ENCODE measurements at places on chromosomes 13 and 19.

DNA sequence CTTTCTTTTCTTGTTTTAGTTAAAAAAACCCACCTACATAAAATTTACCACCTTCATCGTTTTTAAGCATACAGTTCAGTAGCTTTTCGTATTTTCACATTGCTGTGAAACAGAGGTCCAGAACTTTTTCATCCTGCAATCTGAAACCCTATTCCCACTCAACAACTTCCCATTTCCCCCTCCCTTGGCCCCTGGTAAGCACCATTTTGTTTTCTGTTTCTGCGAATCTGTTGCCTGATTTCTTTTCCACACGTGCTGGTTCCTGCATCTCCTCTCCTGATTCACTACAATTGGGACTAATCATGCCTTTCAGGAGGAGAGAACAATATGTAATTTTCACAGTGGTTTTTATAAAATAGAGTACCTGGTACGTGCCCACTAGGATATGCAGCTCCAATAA lies 149.2 kb upstream of the RNF113B start:
- no peak for DNase-seq

- DNase-seq, result no peak
Measured at GRCh38 chr19:31639306-31639705, 290.1 kb upstream of the TSHZ3 start.

- DNase-seq, result no peak
Measured at GRCh38 chr13:40547591-40548315, 118.7 kb downstream of the FOXO1 start.

DNA sequence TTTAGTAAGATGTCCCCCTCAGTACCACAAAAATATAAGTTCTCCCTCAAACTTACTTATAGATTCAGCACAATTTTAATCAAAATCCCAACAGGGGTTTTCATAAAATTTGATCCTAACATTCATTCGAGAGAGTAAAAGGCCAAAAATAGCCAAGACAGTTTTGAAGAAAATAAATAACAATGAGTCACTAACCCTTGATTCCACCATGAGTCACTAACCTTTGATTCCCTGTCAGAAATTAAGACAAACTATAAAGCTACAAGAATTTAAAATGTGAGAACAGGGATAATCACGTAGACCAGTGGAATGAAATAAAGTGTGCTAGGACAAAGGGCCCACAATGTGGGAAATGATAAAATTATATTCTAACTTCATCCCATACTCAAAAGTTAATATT lies 320.3 kb downstream of the SUCLA2 start:
- DNase-seq, result no peak

DNA sequence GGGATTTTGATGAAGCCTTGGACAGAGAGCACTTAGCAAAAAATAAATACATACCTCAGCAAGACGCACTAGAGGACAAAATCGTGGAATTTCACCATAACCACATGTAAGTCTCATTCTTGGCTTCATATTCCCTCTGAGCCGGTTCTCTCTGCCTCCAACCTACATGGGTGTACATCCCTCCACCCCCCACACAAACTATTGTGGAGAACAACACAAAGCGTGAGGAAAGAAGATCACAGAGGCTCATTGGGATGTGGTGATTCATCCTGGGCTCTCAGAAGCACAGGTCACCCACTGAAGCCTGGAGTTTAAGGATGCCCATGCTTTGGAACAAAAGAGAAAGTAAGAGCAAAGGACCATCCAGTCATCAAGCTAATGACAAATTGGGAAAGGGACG lies 192.2 kb downstream of the STK24 start:
- no peak for DNase-seq

GRCh38 chr19:45352471-45352870 lies 11.9 kb downstream of the KLC3 start:
- no peak for DNase-seq

- DNase-seq, result no peak
Measured at GRCh38 chr19:16372065-16372915, 47.7 kb downstream of the KLF2 start.

GRCh38 chr19:29978080-29978479 lies 36.0 kb downstream of the URI1 start:
- no peak for DNase-seq

DNA sequence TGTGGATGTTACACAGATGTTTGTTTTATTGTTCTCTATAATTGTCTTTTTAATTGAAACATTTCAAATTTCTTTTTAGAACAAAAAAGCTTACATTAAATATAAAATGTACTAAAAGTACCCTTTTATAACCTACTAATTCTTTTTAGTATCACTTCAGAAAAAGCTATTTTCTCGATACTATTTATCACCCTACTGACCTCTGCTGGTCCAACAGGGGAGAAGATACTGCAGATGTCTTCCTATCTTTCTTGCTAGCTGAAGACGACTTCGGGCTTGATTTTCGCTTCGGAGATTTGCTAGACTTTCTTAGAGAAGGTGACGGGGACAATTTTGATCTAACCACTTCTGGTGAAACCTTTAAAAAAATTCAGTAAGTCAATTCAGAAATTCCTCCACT lies 42.4 kb downstream of the ZC3H13 start:
- peak; percentile 71 for DNase-seq

DNA sequence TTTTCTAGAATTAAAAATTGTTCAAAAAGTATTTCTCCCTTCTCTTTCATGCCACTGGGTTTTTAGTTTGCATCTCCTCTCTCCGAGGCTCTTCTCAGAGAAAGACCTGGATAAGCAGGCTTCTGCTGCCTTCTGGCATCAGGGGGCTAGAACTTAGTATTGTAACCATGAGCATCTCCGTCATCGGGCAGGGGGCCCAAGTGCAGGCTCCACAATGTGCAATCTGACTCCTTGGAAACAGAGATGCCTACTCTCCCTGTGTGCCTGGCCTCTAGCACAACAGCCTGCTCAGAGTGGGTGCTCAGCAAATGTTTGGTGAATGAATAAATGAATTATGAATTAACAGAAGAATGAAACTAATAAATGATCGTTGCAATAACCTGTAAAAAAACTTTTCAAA lies 45.6 kb upstream of the MTIF3 start:
- no peak for DNase-seq

DNA sequence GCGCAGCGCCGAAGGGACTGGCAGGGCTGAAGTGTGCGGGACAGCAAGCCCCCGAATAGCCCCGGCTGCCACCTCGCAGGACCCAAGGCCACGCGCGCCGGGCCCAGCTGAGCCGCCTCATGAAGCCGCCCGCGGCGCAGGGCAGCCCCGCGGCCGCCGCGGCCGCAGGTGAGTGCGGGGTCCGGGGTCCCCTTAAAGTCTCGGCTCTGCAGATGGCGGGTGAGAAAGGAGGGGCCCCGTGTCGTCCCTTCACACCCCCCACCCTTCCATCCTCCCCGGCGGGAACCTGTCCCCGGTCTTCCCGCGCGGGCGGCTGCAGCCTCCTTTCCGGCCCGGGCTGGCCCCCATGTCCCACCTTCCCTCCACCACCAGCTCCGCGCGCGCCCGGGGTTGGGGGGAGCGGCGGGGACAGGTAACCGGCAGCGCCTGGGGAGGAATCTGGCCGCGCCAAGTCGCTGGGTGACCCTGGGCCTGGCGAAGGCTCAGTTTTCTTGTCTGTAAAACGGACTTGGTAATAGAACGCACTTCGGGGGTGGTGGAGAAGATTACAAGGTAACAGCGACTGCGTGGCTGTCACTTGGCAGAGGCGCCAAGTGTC lies 338 bp downstream of the RGCC start:
- no peak for DNase-seq

DNA sequence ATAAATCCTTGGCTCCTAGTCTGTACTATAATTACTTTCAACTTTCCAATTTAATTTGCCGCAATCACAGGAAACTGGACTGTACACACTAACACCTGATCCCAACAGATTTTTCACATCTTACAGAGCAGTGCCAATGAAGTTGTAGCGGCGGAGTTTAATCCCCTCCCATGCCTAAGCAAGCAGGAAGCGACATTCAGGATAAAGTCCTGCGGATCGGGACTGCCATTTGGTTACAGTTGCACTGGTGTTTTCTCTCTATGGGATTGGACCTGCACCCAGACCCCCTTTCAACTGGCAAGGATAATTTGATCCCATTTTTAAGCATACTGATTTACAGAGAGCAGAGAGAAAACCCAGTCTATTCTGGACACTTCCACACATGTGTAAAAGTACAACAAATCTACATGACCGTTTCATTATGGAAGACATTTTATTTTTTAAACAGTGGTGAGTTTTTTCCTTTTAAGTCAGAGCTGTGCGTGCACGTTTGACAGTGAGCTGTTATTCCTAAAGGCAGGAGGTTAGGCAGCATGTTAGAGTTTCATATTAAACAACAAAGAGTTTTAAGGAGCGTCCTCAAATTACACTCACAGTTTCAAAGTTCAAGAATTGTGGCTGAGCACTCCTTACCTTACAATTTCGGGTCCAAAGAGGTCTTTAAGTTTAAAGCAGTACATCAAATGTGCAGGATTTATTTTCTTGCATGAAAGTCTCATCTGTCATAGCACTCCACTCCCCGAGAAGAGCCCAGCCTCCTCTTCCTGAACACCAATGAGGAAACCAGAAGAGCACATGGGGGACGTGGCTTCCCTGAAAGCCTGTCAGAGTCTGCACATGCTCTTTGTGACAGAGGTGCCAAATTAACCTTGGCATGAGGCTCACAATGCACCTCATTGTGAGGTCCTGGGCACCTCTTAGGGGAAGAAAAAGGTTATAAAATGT lies 141.6 kb upstream of the RFC3 start:
- peak; percentile 63 for DNase-seq

- DNase-seq, result no peak
Measured at GRCh38 chr13:88526853-88527215, 855.7 kb downstream of the SLITRK5 start.

GRCh38 chr19:33005440-33005839 lies 33.4 kb downstream of the FAAP24 start:
- no peak for DNase-seq

GRCh38 chr19:4866595-4867424 lies 657 bp downstream of the PLIN3 start:
- DNase-seq, result peak; percentile 26

DNA sequence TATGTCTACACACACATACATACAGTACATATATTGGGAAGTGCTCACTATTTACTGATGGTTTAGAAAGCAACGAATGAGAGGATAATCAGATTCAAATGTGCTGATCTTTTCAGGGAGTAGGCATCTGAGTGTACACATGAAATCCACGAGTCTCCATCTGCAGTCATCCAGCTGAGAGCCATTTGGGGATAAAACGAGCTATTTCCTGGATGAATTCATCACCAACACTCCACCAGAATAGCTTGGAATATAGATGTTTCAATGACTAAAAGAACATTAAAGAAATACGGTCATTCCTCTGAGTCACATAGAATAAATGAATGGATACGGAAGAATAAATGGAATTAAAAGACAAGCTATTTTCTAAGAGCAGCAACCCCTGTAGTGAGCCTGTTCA lies 721.6 kb upstream of the ARGLU1 start:
- DNase-seq, result no peak

DNA sequence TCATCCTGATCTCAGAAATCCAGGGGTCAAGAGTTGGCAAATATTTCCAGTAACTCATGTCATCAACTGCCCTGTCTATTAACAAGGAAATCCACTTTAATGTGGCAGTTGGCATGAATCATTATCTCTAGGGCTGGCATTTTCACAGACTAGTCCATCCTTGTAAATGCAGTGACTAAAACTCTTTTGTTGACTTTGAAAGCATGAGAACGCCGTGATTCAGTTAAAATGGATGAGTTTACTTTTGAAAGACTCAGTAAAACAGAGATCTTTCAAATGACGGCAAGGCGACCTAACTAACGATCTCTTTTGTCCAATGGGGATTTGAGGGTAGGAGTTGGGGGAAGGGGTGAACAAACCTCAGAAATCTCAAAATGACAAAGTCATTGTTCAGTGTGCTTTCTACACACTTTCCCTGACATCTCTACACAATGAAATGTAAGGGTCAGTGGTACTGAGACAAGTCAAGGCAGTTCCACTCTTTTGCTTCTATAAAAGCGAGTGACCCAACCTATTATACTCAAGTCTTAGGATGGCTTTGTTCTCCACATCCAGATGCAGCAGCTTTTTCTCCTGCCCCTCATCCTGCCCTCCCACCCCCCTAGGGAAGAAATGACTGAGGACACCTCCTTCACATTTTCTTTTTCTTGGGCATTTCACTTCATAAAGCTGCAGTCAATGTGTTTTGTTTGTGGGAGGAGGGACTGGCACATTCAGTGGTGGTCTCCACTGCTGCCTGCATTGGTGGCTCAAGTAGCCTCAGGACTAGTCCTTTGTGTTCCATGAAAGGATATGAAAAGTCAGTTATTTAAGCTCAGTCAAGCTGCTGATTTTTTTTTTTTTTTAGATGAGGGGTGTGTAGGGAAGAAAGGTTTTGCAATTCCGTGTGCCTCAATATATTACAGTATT lies 200.5 kb downstream of the ABCC4 start:
- peak; percentile 46 for DNase-seq

- DNase-seq, result no peak
Measured at GRCh38 chr13:43489233-43489632, 297.5 kb downstream of the ENOX1 start.

DNA sequence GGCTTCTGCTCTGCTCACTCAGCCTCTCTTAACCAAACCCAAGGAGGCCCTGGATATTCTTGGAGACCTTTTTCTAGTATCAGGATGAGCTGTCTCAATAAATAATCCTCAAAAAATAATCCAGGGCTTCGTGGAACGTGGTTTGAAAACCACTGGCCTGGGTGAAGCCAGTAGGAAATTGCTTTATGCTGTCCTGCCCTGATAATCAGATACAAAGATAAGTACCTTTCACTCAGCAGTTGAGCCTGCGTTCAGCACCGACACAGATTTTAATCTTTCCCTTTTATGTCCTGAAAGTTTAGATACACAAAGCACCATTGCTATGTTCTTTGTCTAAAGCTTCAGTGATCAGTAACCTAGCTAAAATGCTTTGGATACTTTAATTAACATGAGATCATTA lies 460.0 kb downstream of the RFC3 start:
- DNase-seq, result peak; percentile 14

DNA sequence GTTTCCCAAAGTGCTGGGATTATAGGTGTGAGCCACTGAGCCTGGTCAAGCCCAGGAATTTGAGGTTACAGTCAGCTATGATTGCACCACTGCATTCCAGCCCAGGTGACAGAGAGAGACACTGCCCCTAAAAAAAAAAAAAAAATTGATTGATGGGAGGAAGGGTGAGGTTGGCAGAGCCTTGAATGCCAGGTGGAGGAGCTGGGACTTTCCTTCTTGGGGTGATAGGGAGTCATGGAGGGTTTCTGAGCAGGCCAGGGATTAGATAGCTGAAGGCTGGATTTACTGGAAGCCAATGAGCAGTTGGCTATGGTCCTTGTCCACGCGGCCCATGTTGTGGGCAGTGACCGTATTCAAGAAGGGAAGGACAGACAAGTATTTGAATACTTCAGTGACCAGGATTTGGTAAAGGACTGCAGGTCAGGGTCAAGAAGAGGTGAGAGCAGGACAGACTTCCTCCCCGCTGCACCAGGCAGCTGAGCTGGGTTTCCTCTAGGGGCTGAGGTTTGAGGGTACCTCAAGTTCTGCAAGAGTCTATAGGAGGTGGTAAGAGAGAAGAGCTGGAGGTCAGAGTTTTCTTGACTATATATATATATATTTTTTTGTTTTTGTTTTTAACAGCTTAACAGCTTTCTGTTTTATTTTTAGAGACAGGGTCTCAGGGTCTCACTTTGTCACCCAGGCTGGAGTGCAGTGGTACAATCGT lies 6.9 kb upstream of the ICAM4 start:
- DNase-seq, result no peak

- no peak for DNase-seq
Measured at GRCh38 chr19:30447553-30447870, 75.3 kb downstream of the ZNF536 start.

- DNase-seq, result no peak
Measured at GRCh38 chr13:108594153-108594552, 35.3 kb upstream of the MYO16 start.

GRCh38 chr19:5078182-5078581 lies 109.3 kb downstream of the KDM4B start:
- DNase-seq, result peak; percentile 58

Data from brain (organoid and tissue), 16 donors.